Heart right ventricle (tissue), 16 donors: ENCODE measurements at places on chromosomes 5 and 9.

- DNase-seq: no peak
These were observed 36.6 kb downstream of the MELK start for GRCh38 chr9:36609306-36609705.

- no peak for DNase-seq
These were observed 11.5 kb upstream of the PRRC1 start for GRCh38 chr5:127505905-127506304.

- DNase-seq: no peak
These were observed 226.1 kb downstream of the NR3C1 start for GRCh38 chr5:143177263-143177983.

DNA sequence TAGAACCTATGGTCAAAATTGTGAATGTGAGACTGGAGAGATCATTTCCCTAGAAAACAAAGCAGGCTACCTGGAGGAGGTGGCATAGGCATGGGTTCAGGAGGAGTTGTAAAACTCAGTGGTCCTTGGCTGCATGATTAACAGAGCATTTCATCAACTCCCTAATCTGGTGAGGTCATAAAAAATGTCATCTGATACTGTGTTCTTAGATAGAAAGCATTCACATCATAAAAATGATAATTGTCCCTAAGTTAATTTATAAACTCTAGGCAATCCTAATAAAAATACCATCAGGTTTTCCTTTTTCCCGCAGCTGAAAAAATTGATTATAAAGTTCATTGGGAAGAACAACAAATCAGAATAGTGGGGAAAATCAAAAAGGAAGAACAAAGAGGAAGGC, 60.6 kb upstream of the GALNT10 start:
- no peak for DNase-seq

DNA sequence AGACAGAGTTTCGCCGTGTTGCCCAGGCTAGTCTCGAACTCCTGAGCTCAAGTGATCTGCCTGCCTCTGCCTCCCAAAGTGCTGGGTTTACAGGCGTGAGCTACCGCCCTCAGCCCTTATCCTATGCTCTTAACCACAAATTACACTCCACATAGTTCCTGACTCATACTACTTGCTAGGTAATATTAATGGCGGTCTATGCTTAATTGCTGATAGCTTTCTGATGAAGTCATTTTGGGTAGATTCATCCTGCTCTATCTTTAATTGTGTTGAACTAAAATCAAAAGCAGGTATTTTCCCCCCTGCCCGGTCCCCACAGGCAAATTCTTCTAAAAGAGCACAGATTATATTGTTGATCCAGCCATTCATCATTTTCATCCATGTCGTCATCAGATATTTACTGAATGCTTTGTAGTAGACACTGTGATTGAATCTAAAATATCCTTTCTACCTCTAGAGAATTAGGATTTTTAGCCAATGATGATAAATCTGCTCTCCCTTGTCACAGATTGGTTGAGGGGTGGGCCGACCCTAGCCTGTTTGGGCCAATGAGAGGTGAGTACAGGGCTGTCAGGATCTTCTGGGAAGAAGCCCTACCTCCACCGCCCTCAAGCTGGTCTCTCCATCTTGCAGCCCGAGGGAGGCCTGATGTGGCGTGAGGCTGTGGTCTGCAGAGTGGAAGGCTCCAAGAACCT, 144.8 kb downstream of the NR3C1 start:
- DNase-seq: no peak

- DNase-seq: no peak
These were observed 93.4 kb downstream of the TENT4A start for GRCh38 chr5:6806668-6807067.

GRCh38 chr5:65970481-65971367, 44.3 kb downstream of the ERBIN start:
- DNase-seq: no peak

DNA sequence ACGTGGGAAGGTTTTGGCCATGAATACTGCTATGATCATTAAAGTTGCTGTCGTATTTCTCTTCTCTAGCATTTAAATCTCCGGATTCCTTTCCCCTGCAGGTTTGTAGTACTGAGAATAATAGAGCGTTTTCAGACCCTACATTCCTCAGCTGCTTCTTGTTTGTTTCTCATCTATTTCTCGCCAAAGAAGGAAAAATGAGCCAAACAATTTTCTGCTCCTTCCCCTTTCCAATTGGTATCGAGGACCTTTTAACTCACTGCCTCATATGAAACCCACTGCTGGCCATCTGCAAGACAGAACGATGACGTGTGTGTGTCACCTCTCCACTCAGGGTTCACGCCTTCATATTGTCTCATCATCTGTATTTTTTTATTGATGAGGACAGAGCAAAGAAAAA, 689.4 kb upstream of the WWC1 start:
- no peak for DNase-seq

DNA sequence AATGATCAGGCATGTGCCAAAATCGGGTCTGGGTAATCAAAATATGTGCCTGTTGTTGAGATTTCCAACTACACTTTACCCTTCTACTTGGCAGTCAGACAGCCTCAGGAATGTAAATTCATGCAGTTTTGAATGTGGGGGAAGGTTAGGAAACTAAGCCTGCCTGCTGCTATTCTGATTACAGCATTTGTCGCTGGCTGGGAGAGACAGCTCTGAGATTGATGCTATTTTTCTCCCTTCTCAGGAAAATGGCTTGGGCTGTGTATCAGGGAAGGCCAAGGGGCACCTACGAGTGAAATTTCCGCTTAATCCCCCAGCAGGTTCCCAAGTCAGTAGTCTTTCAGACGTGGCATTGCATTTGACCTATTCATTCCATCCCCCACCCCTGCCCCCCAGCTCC, 3.6 kb upstream of the RGS7BP start:
- DNase-seq: no peak

DNA sequence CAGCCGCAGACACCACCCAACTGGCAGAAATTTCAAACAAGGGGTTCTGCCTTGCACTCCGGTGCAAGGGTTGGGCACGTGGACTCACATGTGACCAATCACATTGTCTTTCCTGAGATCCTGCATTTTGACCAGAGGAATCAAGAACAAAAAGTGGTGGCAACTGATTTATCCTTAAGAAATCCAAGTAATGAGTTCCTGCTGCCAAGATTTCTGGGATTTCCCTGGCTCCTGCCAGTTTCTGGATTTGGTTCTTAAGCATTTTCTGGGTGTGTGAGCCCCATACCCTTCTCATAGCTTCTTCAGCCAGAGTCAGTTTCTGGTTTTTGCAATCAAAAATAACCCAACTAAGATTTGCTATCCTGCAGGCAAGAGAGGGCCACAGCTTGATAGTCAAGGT, 17.4 kb upstream of the KCNIP1 start:
- DNase-seq: no peak
